ENCODE measurements at places on chromosomes 4 and X. TPM values are rescaled to one million over a fixed set of nuclear protein-coding genes. Genes with fewer than 3 reads are reported as not detected.

The SLITRK4 gene
- 3.6 TPM for total RNA-seq

The HGFAC gene
- 0.05 TPM for total RNA-seq

The PABPC5 gene
- 0.46 TPM for total RNA-seq

The COL4A6 gene
- 17.7 TPM for total RNA-seq

The IL21 gene
- not detected for total RNA-seq

The CXorf49 gene
- total RNA-seq: not detected

The ATP11C gene
- total RNA-seq: 47.5 TPM

The POU3F4 gene
- total RNA-seq: not detected

The PRR32 gene
- total RNA-seq: not detected

The FGB gene
- total RNA-seq: not detected

The F11 gene
- total RNA-seq: not detected

The CENPI gene
- total RNA-seq: 15.8 TPM

The SPANXC gene
- total RNA-seq: not detected

The SLC34A2 gene
- not detected for total RNA-seq

The CFAP97 gene
- total RNA-seq: 34.7 TPM

The CSAG3 gene
- total RNA-seq: not detected

The NUP54 gene
- 51.9 TPM for total RNA-seq

The POLN gene
- 5.3 TPM for total RNA-seq

The ADAMTS3 gene
- total RNA-seq: 5.5 TPM

The NLRP2B gene
- not detected for total RNA-seq

The TMEM31 gene
- total RNA-seq: not detected

The NAA11 gene
- not detected for total RNA-seq

The RNF150 gene
- total RNA-seq: 1.0 TPM

The RTL9 gene
- total RNA-seq: 0.37 TPM

The ADH7 gene
- not detected for total RNA-seq

The MXRA5 gene
- 6.6 TPM for total RNA-seq

The DMRTC1 gene
- total RNA-seq: not detected

The LRP2BP gene
- 0.89 TPM for total RNA-seq

The SPANXA1 gene
- total RNA-seq: not detected

The FAM47A gene
- not detected for total RNA-seq

The HDX gene
- total RNA-seq: 5.3 TPM

The SYNPO2 gene
- total RNA-seq: 48.1 TPM

The PRRG1 gene
- total RNA-seq: 13.1 TPM

The NUDT11 gene
- total RNA-seq: 10.7 TPM

The GSTCD gene
- total RNA-seq: 12.5 TPM

The F9 gene
- not detected for total RNA-seq

The ADRA2C gene
- total RNA-seq: 2.6 TPM

The HSFX4 gene
- total RNA-seq: not detected

The PDHA2 gene
- total RNA-seq: not detected

The NRK gene
- total RNA-seq: 0.51 TPM

The TCEAL4 gene
- 47.2 TPM for total RNA-seq

The MAGEA4 gene
- total RNA-seq: not detected

The GASK1B gene
- 160 TPM for total RNA-seq

The MAOB gene
- total RNA-seq: not detected

The SOD3 gene
- 16.9 TPM for total RNA-seq

The TMEM35A gene
- total RNA-seq: 4.2 TPM

The TBC1D1 gene
- total RNA-seq: 48.7 TPM

The ANTXR2 gene
- total RNA-seq: 915 TPM
